ENCODE measurements at places on chromosomes 5 and 9.

DNA sequence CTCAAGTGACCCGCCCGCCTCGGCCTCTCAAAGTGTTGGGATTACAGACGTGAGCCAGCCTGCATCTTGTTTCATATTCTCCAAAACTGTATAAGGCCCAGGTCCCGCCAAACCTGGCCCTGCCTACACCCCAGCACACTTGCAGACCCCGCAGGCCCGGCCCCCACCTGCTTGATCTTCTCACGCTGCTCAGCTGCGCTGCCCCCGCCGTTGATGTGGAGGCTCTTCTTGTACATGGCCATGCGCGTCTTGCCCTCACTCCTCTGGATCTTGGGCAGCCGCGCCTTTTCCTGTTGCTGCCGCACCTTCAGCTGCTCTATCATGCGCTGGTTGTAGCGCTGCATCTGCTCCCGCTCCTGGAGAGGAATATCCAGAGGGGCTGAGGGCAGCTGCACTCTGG is 49.0 kb upstream of the FBXW11 start:
- no peak for DNase-seq

DNA sequence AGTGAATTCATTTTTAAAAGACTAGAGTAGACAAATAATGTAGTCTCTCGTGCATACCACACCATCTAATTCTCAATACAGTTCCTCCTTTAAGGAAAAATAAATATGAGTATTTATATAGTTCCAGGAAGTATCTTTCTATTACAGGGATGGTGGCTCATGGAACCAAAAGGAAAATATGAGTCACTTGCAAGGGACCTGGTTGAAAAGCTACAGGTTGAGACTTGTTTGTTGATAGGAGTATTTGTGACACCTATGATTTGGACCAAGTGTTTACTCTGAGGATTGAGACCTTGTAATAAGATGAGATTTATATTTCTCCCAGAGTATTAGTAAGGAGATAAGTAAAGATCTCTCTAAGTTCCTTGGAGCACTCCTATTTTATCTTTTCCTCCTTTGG is 67.4 kb downstream of the CDO1 start:
- DNase-seq: no peak

DNA sequence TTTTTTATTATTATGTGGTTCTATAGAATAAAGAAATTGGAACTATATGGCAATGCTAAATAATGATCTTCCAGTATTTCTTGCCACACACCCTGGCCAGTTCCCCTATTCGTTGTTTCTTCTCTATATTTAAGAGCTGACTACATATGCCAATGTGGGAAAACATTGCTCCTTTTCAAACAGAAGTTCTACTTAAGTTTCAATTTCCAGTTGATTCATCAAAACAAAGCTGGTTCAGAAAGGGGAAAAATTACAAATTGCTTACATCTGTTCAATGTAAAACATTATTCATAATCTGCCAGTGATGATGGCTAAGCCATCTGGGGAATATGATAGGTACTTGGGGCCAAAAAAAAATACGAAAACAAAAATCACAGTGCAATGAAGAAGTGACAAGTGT is 76.9 kb downstream of the ST8SIA4 start:
- DNase-seq: no peak

- DNase-seq: no peak
Measured at GRCh38 chr9:80691229-80691628, 998.1 kb downstream of the TLE1 start.

DNA sequence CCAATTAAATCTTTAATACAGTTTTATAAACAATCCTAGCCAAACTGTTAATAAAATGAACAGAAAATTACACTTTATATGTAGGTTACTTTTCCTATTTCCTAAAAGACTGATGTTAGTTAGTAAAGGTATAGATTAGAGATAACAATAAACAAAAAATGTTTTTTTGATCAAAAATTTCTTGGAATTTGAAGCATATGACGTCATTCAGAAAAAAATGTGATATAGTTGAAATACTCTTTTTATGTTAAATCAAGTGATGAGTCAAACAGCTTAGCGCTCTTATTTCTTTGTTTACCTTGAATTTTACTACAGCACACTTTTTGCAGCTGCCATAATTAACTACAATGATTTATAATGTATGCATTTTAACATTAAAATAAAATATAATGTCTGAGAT is 195.8 kb downstream of the SLC12A2 start:
- no peak for DNase-seq

DNA sequence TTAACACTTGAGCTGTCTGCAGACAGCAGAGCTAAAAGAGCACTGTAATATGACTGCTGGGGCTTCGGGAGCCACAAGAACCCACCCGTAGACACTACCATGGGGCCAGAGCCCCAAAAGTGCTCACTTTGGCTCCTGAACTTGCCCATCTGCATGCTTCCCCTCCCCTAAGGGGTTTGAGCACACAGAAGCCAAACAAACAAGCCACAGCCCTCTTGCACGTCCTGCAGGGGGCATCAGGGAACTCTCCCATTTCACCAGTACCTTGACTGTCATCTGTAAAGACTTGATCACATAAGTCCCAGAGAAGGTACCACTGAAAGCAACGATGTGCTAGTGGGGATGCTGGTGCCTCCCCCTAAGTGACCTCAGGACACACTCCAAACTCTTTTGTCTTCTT is 681.8 kb downstream of the SEMA5A start:
- DNase-seq: no peak

- DNase-seq: no peak
Measured at GRCh38 chr9:108434036-108434435, 421.8 kb downstream of the ACTL7B start.

DNA sequence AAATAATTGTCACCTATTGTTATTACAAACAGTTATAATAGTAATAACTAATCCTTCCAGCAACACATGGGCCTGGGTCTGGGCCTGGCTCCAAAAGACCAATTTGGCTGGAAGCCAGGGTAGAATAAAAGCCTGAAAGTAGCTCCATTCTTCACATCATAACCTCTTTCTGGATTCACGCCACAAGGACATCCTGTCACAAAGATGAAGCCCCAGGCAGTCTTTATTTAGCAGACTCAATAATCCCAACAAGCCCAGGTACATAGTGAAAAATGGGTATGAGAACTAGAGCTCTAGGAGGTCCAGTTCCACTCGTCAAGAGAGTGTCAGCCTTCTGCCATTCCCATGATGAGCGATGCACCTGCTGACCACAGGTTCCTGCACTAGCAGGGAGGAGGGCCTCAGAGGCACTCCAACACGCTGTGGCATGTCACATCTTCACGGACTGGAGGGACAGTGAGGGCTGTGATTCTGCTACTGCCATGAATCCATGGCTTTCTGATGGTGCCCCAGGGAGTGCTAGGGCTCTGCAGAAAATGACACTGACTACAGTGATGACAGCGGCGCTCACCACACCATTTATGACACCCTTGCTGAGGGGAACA is 124.9 kb downstream of the SPOCK1 start:
- DNase-seq: no peak

DNA sequence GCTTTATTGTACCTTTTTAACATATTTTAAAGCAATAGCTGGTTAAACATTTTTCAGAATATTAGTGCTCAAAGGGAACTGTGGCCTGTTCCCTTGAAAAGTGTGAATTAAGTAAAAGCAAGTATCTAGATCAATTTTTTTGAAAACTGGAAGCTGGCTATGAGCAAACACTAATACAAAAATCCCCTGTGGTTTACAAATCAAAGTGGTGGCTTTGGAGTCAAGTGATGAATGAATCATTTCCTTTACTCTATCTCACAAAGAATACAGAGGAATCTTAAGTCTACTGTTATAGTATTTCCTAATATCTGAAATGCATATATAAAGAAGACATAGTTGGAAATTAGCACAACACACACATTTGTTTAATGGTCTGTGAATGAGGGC is 212.4 kb upstream of the C9orf72 start:
- DNase-seq: no peak

DNA sequence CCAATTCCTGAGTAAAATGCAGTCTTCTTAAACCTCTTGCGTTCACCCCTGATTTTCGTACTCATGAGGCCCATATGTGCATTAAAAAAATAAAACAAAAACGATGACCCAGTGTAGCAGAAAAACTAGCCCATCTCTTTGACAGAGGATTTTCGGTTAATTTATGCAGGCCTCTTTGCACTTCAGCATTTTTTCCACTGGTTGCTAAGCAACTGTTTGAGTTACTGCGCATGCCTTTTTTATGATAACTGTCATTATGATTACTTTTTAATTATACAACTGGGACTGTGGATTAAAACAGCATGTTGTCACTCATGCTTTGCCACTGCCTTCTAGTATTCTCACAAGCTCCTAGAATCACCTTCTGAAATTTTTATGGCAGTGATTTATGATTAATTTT is 165.0 kb downstream of the SMARCA2 start:
- DNase-seq: no peak

DNA sequence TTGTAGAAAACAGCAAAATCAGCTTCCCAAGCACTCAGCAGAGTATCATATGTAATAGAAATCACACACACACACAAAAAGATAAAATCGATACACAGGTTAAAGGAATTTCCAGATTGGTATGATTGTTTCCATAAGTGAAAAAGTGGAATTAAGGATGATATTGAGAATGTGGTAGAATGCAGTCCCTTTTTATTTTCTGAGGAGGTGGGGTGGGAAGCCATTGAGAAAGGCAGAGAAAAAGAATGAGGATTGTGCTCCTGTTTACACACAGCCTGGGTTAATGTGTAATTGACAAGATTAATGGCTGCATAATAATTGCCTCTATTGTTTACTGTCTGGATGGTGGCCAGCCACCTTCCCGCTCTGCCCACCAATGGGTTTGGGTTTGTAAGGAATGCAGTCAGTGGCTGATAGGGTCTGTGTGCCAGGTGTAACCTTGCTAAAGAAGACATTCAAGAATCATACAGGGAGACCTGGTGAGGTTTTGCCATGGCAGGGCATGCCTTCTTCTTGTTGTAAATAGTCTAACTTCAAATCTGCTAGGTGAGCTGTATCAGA is 177.2 kb upstream of the MAP3K1 start:
- no peak for DNase-seq

GRCh38 chr5:35185518-35185917 is 44.8 kb downstream of the PRLR start:
- DNase-seq: no peak

DNA sequence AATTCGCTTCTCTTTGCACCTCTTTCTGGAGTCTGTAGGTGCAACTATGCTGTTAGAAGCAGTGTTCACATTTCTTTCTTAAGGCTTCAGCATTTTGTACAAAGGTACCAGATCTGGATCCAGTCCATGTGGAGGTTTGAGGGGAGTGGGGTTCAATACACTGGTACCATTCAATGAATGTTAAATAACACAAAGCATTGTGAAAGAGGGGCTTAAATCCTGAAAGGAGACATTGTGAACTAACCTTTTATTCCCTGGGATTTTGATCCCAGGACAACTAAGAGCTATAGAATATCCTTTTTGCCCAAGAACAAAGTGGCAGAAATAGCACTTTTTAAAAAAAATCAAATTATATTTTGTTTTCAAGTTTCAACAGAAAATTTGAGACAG is 107.7 kb upstream of the VCAN start:
- DNase-seq: no peak

DNA sequence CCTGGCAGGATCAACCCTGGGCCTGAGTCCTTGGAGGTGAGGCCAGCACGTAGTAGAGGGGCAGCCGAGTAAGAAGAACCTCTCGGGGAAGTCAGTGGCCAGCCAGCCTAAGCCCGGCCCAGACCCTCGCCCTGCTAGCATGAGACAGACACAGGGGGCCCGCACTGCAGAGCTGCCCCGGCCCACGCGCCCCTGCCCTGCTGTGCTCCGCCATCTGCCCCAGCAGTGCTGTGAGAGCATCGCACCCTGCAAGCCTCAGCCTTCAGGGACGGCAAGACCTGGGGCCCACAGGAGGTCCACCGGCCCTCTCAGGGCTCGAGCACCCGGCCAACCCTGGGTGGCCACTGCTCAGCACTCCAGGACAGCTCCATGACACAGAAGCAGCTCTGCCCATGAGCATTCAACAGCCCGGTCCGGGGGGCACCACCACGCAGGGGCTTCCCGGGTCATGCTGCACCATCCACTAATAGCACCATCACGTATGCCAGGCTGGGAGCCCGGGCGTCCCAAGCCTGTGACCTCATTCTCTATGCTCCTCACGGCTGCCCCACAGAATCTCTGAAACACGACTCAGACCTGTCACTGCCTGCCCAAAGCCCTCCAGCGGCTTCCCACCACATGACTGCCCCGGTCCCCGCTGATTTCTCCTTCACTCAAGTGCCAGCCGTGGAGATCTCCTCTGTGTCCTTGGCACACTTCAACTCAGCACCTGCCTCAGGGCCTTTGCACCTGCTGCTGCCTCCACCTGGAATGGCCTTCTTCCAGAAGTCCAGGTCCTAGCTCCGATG is 38.1 kb downstream of the ADAMTS2 start:
- no peak for DNase-seq

- DNase-seq: peak; percentile 25
Measured at GRCh38 chr5:34915856-34916192, 313 bp downstream of the BRIX1 start.

GRCh38 chr5:79069488-79070349 is at the start of the genes BHMT2 and DMGDH:
Gene BHMT2 (plus strand): TSS chr5:79069767. CDS start chr5:79069783, 16 bp downstream.
Gene DMGDH (minus strand): TSS chr5:79069674. CDS start chr5:79069620, 54 bp downstream.
- DNase-seq: no peak

DNA sequence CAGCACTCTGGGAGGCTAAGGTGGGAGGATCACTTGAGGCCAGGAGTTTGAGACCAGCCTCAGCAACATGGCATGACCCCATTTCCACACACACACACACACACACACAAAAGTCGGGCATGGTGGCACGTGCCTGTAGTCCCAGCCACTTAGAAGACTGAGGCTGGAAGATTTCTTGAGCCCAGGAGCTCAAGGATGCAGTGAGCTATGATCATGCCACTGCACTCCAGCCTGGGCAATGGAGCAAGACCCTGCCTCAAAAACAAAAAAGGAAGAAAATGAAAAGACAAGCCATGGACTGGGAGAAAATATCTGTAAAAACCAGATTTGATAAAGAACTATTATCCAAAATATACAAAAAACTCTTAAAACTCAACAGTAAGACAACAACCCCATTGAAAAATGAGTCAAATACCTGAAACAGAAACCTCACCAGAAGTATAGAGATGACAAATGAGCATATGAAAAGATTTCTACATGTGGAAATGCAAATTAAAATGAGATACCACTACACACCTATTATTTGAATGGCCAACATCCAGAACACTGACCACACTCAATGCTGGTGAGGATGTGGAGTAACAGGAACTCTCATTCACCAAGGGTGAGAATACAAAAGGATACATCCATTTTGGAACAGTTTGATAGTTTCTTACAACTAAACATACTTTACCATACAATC is 24.7 kb downstream of the DNAJA1 start:
- no peak for DNase-seq

GRCh38 chr9:125534971-125535701 is 171.9 kb downstream of the MAPKAP1 start:
- no peak for DNase-seq

DNA sequence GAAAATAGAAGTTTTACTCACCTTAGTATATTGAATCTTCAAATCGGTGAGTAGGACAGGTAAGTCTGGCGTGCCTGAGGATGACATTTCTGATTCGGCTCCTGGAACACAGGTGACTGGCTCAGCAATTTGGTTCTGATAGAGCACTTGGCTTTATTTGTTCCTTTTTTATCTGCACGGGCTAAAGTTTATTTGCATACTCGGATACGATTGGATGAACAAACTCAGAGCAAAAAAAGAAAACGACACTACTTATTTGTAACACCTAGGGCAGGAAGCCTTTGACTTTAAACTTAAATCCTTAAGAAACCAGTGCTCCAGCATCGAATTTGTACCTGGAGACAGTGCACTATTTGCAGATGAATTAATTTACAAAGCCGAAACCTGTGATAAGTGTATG is at the start of gene ALDH1A1:
ALDH1A1 (minus strand) TSS at position 140 of the 400 bp plus-strand sequence; CDS start at position 87, 53 bp downstream.
- no peak for DNase-seq
